ENCODE measurements at places on chromosomes 3 and 15.

DNA sequence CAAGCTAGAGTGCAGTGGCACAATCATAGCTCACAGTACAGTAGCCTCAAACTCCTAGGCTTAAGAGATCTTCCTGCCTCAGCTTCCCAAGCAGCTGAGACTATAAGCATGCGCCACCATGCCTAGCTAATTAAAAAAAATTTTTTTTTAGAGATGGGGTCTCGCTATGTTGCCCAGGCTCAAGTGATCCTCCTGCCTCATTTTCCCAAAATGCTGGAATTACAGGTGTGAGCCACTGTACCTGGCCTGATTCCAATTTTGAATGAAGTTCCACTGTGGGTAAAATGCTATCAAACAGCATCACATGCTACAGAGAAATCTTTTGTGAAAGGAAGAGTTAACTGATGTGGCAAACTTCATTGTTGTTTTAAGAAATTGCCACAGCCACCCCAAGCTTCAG is 17.5 kb downstream of the ADPGK start:
- DNase-seq, result no peak

DNA sequence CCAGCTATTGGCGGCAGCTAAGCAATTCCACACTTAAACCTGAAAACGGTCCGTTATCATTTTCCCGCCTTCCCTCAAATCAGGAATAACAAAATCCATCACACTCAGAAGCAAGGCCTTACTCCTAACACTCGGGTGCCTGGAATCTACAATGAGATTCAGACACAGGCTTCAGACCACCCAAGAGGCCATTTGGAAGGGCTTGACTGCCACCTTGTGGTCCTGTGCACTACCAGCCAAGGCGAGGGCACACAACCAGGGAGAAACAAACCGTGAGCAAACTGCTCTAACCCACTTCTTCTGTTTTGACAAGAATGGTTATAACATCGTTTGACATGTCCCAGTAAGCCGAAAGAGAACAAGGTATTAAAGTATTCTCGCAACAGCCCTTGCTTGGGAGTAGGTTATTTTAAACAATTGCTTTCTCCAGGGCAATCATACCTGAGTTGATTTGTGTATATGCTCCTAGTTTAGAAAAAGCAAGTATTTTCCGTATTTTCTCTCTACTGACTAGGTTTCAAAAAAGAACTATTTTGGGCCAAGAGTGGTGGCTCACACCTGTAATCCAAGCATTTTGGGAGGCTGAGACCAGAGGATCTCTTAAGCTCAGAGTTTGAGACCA is 40.1 kb upstream of the TAFA4 start:
- DNase-seq, result no peak

GRCh38 chr3:11386465-11387113 is 114.4 kb downstream of the ATG7 start:
- no peak for DNase-seq

DNA sequence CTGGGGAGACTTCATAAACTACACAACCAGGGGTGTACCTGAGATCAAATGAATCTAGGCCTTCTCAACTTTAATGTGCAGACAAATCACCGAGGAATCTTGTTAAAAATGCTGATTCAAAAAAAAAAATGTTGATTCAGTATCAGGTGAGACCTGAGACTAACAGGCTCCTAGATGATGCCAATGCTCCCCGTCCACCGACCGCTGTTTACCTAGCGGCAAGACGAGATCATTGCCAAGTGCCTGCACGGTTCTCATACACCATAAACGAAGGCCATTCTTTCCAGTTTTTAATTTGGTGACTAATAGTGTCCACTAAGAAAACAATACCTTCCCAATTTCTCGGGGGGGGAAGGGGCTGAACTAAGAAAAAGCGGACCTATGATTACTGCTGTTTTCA is 2.5 kb upstream of the FSIP1 start:
- no peak for DNase-seq
